WTC11 (cell line): ENCODE measurements at places on chromosomes 3 and 15.

GRCh38 chr3:72041511-72041910 is 256.6 kb upstream of the PROK2 start:
- H3K27me3 ChIP-seq: no peaks in the 10 kb centered on the region; the same call in 1 of the 2 replicates
- peaks cover 7% of the 10 kb centered on the region; the same call in 1 of the 2 replicates for H3K4me1 ChIP-seq
- peaks cover 3% of the 10 kb centered on the region for H3K36me3 ChIP-seq
- H3K27ac ChIP-seq: no peak overlapping the region
- DNase-seq: no peak
- no peak overlapping the region for H3K4me3 ChIP-seq

DNA sequence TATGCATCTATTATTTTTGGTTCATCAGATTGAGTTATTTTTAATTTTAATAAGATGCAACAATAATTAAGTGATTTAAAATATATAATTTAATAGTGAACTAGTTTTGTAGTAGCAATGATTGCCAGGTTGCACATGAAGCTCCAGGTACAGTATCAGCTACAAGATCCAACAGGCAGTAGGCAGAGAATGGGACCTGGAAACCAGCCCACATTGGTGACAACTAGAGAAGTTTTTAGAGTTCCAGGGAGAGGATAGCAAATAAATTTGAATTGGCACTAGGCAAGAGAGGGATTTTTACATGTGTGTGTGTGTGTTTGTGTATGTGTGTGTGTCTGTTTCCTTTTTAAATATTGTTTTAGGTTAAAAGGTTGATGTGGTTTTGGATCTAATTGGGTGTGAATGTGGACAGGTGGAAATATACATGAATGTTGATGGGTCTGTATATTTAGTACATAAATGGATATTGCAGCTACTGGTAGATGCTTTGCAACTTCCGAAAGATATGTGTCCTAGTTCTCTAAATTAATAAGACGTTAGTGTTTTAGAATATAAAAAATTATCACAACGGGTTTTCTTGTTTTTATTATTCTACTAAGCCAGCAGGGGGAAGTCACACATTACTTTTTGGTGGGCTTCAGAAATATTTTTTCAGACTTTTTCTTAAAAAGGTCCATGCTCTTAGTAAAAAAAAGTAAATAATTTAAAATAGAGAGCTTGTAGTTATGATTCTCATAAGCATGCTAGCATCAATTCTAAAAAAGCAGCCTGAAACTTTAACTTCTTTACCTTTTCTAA is 110.1 kb upstream of the GBE1 start:
- H3K36me3 ChIP-seq: peaks cover 6% of the 10 kb centered on the region; the same call in 1 of the 2 replicates
- no peaks in the 10 kb centered on the region for H3K4me1 ChIP-seq
- no peak for DNase-seq

DNA sequence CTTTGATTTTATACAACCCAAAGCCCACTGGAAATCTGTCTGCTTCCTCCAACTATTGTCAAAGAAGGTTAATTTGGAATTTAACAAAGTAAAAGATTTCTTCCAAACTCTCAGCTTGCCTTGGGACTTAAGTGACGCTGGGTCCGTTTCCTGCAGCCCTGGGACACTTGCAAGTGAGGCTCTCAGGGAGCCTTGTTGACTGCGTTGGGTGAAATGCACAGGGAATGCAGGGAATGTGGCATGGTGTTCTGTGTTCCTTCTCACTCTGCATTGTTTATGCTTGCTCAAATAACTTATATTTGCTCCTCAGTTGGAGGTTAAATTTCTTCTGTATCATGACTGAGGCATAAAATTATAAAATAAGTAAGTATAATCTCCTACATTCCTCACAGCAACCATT is 60.9 kb upstream of the TJP1 start:
- no peak overlapping the region for H3K4me3 ChIP-seq
- DNase-seq: no peak
- H3K27ac ChIP-seq: no peak overlapping the region; the same call in 1 of the 2 replicates
- no peaks in the 10 kb centered on the region for H3K27me3 ChIP-seq
- no peaks in the 10 kb centered on the region for H3K36me3 ChIP-seq
- H3K4me1 ChIP-seq: peaks cover 31% of the 10 kb centered on the region

DNA sequence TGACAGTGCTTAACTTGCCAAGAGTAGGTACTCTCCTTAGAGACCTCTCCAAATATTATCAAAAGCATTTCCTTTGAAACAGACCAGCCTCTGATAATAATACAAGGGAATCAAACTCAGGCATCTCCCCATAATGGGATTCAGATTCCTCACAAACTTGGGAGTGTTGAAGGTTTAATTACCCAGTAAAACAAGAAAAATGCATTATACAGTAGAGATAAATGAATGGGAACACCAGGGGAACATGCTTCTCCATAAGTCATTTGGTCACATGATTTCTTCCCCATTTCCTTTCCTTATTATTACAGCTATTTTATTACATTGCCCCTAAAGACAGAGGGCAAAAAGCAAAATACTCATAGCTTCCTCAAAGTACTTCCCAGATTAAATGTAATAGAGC is 325.0 kb upstream of the CDIN1 start:
- no peaks in the 10 kb centered on the region for H3K36me3 ChIP-seq
- DNase-seq: no peak
- no peak overlapping the region for H3K27ac ChIP-seq
- H3K27me3 ChIP-seq: peaks cover 44% of the 10 kb centered on the region
